ENCODE measurements at places on chromosomes 13 and 19.
A peak's percentile ranks its signal among the peaks of the same experiment; 100 is the strongest.

DNA sequence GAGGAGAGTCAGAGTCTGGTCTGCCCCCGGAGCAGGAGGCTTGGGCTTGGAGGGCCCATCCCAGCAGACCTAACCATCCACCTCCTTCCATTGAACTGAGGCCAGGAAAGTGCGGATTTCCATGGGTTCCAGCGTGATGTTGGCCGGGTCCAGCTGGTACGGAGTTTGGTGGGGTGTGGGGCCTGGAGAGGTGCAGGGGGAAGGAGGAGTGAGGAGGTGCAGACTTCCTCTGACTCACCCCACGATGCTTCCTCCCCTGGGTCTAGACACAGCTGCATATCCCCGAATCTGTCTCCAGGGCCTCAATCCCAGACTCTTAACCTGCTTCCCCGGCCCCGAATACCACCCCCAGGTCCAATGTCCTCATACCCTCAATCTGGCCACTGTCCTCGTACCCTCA lies 20.0 kb downstream of the MAN2B1 start:
- no peak for DNase-seq

DNA sequence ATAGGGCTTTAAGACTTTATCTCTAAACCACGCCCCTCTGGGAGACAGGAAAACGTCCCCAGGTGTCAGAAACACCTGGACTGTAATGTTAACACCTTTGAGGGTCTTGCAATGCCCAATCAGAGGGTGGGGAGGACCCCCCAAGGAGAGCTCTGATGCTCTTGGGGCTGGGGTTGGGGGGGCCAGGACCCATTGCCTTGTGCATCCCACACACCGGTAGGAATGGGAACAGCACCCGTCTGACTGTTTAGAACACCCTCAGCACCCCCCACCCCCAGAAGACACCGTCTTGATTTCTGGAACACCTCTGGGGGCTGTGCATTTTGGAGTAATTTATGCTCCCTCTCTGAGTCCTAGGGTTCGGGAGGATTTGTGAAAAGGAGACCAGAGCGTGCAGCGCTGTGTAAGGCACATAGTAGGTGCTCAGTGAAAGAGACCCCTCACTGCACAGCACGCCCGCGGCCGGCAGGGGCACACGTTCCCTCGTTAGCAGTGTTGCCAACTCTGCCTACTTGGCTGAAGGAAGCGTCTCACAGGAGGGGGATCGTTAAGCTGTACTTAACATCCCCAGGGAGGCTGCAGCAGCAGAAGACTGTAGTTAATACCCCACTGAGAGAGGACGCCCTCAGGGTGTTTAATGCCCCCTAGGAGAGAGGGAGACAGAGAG lies 2.8 kb upstream of the ERFL start:
- no peak for DNase-seq

DNA sequence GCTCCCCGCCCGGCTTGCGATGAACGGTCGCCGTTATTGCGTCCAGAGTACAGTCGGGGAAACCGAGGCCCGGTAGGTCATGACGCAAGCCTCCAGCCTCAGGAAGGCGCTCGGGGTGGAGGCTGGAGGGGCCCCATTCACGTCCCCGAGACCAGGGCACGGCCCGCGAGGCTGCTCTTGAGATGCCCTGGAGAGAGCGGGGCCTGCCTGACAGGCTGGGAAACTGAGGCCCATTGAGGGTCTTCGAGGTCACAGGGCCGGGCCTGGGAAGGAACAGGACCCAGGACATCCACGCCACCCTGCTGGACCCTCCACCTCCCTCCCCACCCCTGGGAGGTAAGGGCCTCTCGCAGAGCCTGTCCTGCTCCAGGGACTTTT lies 367 bp downstream of the NDUFS7 start:
- DNase-seq: no peak

DNA sequence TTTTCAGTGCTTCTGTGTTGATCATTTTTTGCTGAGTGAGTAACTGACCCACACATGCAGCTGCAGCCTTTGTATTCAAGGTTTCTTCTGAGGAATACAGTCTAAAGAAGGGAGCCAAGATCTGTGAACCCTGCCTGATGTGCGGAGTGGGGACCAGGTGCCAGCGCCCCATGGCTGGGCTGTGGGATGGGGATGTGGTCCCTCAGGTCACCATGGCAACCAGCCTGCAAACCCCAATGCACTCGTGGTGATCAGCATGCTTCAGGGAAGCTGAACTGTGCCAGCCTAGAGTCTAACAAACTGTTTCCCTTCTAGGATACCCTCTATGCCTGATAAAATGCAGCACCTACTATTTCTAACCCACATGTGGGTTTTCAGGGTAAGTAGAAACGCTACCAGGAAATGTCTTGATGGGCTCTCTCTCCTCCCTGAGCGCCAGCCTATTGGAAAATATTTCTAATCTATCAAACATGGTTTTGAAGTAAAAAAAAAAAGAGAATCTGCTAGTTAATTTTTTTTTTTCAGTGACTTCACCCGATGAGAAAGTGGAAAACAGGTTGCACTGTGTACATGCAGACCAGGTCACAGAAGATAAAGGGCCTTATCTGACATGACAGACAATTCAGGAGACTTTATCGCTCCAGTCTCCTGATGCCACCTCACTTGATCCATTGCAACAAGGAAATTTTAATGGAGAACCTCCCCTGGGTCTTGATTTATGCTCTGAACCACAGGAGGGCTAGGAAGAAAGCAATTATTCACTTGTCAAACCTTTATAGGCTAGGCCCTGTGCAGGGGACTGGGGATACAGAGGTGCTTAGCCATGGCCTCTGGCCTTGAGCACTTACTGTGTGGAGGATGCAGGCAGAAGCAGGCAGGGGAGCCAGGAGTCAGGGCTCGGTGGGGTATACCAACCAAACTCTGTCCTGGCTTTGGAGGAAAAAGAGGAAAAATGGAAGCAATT lies 51.1 kb downstream of the RASL11A start:
- DNase-seq: no peak

- DNase-seq: no peak
Measured at GRCh38 chr13:39602614-39603366, at the start of gene LHFPL6. LHFPL6 (minus strand) TSS chr13:39603193.

DNA sequence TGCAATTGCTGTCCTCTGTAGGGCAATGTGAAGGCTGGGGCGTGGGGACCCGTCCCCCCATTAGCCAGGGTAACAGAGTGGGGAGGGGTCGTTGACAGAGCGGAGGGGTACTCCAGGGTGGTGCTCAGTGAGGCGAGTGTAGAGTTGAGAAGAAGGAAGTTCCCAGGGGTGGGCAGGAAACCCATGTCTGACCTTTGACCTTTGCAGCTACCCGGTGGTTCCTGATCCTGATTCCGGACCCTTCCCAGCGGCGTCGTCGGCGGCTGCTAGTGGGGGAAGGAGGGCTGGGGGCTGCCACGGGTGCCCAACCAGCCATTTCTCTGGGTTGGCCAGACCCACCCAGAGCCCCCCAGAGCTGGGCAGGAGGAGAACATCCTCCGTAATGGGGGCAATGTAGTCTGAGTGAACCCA lies 2.1 kb upstream of the PLVAP start:
- no peak for DNase-seq

DNA sequence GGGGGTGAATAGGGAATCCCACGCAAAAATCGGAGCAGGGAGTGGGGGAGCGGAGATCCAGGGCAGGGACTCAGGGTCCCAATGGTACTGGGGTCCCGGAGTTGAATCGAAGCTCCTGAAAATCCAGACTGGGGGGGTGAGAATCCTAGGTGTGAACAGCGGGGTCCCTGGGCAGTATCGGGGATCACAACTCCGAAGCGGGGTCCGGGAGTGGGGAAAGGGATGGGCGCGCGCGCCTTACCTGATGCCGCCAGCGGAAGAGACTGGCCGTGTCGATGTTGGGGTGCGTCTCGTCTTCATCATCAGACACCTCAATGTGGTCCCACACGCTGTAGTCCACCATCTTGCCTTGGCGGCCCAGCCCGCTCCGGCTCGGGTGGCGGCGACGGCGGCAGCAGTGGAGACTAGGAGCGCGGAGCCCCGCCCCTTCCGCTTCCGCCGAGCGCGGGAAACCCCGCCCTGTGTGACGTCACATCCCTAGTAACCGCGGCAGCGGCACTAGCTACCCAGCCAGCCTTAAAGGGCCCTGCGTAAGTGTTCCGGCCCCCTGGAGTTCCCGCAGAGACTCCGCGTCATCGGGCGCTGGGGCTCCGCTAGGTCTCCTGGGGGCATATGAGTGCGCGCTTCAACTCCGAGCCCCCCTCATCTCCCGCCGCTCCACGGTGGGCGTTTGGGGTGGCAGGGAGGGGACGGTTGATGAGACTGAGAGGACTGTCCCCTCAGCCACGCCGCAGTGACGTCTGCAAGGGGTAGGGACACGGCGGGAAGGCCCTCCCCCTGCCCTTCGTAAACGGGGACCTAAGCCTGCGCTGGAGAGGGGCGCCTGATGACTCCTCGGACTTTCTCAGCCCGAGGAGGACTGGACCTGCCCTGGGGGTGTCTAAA lies at the start of gene CDC37:
TSS of gene CDC37 (minus strand) at position 406 of the 885 bp plus-strand sequence. CDS start at position 343, 63 bp downstream.
- peak; percentile 63 for DNase-seq

GRCh38 chr19:46466536-46467196 lies 4.7 kb downstream of the PNMA8A start:
- no peak for DNase-seq

DNA sequence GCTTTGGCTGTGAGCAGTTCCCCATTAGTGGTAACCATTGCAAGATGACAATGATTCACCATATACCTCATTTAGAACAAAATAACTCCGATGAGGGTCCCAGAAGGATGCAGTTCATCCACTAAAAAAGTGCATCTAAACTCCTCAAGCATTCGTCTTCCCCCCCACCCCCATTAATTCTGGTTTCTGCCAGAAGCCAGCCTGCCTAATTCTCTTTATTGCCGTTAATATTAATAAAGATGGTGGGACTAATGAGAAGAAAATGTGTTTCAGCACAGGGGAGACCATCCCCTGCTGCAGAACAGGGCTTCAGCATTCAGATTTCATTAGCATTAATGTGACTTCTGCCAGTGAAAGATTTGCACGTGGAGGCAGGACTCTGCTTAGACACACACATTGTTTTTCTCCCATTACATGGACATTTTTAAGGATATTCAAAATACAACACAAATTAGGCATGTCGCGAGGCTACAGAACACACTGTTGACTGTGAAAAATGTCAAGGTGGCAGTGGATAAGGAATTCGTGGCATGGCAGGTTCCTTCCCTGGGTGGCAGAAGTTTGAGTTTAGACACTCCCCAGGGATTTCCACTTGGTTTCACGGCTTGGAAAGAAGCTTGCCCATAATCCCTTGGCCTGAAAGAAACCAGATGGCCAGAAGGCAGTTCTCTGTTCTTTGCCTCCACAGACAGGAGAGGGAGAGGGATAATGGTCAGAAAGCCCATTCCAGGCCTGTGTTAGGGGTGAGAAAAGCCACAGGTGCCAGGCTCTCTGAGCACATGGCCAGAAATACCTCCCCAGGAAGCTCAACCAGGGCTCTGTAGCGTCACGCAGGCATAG lies 236.5 kb downstream of the FOXO1 start:
- no peak for DNase-seq

GRCh38 chr13:112759827-112760226 lies 70.0 kb downstream of the ATP11A start:
- DNase-seq: no peak

DNA sequence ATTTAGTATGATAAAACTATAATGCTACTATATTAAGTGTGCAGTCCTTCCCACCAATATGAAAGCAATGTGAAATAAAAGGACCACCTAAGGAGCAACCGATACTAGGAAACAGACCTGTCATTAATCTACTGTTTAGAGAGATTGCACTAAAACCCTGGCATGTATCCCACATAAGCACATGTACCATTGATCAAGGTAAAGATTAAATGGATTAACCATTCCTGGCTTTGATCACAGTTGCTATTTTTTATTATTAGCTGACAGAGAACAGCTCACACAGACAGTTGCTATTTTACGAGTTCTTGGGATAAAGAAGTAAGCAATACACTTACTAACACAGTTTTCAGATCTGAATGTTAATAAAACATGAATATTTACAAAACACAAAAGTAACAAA lies 57.7 kb upstream of the ZDHHC20 start:
- DNase-seq: no peak

- no peak for DNase-seq
Measured at GRCh38 chr13:79782541-79783205, 301.7 kb downstream of the NDFIP2 start.

GRCh38 chr19:1087813-1088415 lies 7.3 kb downstream of the POLR2E start:
- no peak for DNase-seq

GRCh38 chr13:41122838-41123237 lies 9.8 kb downstream of the KBTBD6 start:
- no peak for DNase-seq

- no peak for DNase-seq
Measured at GRCh38 chr19:37654629-37655300, 500 bp downstream of the ZFP30 start.

GRCh38 chr13:41456768-41457588 lies at the start of gene RGCC:
RGCC (plus strand) TSS chr13:41457550; CDS start chr13:41457708, 158 bp downstream.
- peak; percentile 24 for DNase-seq

- no peak for DNase-seq
Measured at GRCh38 chr13:73702419-73703071, 431.7 kb downstream of the KLF12 start.

DNA sequence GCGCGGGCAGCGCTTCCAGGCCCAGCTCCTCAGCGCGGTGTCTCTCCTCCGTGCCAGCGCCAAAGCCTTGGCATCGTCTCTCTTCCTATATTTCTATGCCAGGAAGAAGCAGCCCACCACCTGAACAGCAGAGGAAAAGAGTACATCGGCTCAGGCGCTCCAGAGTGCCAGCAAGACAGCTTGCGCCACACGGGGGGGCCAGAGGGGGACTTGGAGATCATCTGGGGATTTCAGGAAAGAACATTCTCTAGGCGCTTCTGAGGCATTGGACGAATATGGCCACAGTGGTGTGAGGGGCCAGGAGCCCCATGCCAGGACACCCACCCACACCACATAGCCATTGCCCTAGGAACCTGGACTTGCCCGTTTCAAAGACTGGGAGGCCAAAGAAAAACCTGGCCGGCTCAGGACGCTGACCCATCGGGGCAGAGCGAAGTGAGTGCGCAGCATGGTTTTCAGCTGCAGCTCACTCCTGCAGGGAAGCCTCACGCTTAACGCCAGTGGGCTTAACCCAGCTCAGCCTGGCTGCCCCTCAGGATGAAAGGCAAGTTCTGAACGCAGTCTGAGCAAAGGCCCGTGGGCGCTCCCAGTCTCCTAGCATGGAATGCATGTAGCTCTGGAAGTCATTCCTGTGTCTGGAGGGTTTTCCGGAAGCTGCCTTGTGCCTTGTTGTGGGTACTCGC lies 62.1 kb downstream of the GGACT start:
- DNase-seq: no peak

Data from esophagus squamous epithelium (tissue), 5 donors.